Stimulated activated CD4-positive, alpha-beta T cell treated with anti-CD3 and anti-CD28 coated beads, Interleukin-4, amount 100 ng/mL, for 24 hours (primary cell): ENCODE measurements at places on chromosomes 3 and 15.

- no peak for DNase-seq
Measured at GRCh38 chr15:25789616-25789999, 73.5 kb downstream of the ATP10A start.

DNA sequence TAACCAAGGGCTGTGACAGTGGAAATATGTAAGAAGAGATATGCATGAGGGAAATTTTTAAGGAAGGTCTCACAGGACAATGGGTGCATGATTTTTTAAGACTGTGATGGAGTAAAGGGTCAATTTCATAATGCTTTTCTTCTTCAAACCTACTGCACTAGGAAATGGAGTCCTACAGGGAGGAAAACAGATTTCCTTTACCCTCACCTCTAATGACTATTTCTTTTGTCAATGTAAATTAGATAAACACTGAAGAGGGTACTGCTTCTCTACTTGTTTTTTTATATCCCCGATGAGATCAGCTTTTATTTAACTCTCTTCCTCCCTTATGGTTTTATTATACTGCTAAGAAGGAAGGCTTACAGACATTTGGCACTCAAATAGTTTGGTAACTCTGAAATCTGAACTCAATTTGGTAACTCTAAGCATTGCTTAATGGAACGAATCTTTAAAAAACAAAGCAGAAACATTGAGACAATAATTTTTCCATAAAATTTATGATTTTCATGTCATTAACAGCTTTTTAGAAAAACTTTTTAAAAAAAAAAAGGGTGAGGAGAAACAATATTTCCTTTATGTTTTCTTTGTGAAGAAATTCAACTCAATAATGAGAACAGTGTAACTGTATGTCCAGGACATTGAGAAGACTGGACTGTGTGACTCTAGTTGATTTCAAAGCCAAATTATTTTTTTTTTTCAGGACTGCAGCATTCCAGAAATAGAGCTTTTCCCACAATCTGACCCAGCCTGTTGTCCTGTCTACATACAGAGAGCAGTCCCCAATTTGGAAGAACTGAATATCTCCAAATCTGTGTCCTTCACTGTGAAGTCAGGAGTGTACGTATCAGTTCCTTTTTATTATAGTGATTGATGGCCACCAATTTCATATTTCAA lies 64.4 kb downstream of the CRYBG3 start:
- no peak for DNase-seq

- no peak for DNase-seq
Measured at GRCh38 chr3:121481106-121481880, 64.5 kb downstream of the POLQ start.

GRCh38 chr3:111715911-111716523 lies 120.9 kb upstream of the ZBED2 start:
- DNase-seq, result peak; percentile 66

GRCh38 chr3:78645628-78646310 lies 1122.0 kb downstream of the ROBO1 start:
- DNase-seq, result no peak

DNA sequence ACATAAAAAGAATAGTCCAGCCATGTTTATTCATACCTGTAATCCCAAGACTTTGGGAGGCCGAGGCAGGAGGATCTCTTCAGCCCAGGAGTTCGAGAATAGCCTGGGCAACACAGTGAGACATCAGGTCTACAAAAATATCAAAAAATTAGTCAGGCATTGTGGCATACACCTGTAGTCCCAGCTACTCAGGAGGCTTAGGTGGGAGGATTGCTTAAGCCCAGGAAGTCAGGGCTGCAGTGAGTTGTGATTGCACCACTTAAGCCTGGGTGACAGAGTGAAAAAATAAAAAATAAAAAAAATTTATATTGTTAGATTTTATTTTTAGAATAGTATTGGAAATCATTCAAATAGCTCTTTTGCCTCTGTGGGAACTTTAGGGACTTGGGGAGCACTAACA lies 12.8 kb upstream of the TM4SF1 start:
- DNase-seq, result no peak

- no peak for DNase-seq
Measured at GRCh38 chr3:130507746-130508145, 9.2 kb upstream of the COL6A6 start.

GRCh38 chr15:30962079-30962478 lies 29.3 kb downstream of the MTMR10 start:
- no peak for DNase-seq

DNA sequence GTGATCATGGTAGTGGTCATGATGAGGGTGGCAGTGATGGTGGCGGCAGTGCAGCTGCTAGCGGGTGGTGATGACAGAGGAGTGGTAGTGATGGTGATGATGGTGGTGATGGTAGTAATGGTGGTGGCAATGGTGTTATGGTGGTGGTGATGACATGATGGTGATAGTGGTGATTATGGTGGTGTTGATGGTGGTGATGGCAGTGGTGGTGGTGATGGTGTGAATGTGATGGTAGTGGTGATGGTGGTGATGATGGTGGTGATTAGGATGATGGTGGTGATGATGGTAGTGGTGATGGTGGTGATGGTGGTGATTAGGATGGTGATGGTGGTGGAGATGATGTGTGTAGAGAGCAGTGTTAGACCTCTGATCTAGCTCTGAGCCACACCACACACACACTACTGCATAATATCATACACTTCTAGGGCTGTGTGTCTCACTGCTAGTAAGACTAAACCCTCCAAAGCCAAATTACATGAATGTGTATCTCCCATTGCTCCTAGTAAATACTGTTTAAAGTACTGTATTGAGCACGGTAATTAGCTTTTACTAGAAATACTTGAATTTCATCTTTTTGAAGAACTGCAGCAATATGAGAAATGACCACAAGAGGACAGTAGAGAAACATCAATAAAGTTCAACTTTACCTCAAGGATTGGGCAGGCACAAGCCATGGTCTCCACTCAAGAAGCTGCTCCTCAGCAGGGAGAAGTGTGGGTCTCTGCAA lies 28.8 kb downstream of the TMED3 start:
- no peak for DNase-seq

- no peak for DNase-seq
Measured at GRCh38 chr3:83802801-83803200, 1156.0 kb upstream of the CADM2 start.

GRCh38 chr3:107630779-107631178 lies 108.0 kb downstream of the BBX start:
- DNase-seq, result no peak

DNA sequence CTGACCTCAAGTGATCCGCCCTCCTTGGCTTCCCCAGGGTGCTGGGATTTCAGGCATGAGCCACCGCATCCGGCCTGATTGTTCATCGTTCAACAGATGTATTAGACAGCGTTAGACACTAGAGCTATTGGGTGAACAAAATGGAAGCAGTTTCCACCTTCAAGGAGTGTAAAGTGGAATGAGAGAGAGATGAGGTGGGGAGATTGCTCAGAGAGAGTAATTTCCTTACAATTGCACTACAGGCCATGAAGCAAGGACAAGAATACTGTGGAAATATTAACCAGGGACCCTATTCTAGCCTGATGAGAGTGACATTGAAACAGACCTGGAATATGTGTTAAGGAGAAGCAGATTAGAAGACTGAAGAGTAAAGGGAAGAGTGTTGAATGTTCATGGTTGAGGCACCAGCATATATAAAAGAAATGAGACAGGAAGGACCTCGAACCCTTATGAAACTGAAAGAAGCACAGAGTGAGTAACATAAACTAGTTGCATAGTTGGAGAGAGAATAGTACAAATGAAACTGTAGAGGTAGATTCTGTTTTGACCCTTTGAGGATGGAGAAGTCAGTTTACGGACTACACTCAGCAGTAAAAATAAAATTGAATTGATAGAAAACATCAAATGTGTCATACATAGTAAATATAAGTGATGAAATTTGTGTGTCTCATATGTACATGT lies 7.2 kb downstream of the RTF1 start:
- no peak for DNase-seq

DNA sequence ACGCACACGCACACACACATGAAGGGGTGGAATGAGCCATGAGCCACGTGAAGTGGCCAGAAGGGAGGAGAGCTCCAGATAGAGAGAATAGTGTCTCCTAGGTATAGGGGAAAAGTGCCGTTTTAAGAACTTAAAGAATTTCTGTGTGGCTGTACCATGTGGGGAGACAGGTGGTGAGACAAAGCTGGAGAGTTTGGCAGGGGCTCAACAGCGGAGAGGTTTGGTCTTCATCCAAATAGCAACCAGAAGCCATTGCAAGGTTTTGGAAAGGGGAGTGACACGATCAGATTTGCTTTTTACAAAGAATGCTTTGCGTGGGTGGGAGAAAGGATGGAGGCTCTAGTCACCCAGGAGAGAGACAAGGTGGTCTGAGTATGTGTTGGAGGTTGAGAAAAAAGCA lies 146.0 kb downstream of the IL20RB start:
- no peak for DNase-seq

GRCh38 chr3:14431452-14431916 lies 29.1 kb downstream of the SLC6A6 start:
- DNase-seq, result no peak

DNA sequence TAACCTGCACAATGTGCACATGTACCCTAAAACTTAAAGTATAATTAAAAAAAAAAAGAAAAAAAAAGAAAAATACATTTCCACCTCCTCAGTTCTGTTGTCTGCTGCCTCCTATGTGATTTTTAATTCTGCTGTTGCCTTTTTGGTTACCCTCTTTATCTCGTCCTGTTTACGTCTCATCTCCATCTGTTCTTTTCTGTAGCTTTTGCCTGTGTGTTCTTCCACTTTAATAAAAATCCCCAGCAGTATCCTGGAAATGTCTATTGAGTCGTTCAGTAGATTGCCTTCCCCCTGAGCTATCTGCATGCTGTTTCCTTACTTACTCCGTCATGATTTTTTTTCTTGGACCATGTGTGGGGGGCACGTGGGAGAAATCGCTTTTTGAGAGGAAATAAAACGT lies 302.5 kb downstream of the FEZF2 start:
- no peak for DNase-seq

DNA sequence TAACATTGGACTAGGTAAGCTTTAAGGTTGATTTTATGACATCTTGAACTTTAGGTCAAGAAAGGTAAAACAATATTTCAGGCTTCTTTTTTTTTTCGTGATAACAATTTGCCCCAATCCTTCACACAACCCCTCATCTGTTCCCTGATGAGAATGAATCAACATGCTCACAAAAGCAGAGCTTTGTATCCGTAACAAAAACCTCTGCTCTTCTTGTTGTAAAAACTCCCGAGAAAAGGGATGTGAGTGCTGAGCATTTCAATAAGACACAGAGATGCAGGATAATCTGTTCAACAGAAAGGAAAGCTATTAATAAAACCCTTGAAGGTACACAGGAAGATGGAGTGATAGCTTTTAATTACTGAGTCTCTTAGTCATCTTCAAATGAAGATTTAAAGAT lies 94.3 kb downstream of the RAD18 start:
- no peak for DNase-seq

DNA sequence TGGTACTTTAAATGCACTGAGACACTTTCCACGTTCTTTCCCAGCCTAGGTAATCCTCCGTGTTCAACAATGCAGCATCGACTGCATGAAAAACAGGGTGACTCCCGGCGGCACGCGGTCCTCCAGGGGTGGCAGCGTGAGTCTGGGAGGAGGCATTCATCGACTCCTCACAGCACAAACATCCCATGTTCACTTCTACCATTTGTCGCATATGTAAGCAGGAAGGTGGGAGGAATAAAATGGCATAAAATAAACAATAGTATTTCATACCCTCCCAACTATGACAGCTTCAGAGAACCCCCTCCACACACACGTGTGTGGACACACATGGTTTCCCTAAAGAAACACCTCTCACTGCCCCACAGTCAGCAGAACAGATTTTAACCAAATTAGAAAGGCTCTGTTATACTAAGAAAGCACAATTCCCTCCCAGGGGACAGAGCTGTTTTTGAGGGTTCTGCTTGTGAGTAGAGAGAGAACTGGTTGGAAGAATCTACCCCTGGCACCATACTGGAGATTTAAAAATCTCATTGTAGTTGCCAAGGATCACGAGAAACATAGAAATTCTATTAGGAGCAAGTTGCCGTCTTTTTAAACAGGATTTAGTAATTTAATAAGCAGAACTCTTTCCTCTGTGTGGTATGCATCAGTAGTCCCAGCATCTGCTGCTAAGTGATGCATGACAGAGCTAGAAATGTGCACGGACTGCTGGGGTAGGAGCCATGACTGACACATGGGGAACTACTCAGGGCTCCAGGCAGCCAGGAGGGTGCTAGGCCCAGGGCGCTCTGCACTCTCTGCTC lies 6.0 kb downstream of the FAM43A start:
- no peak for DNase-seq

GRCh38 chr3:174441588-174442301 lies 417.4 kb upstream of the NAALADL2 start:
- DNase-seq, result no peak

DNA sequence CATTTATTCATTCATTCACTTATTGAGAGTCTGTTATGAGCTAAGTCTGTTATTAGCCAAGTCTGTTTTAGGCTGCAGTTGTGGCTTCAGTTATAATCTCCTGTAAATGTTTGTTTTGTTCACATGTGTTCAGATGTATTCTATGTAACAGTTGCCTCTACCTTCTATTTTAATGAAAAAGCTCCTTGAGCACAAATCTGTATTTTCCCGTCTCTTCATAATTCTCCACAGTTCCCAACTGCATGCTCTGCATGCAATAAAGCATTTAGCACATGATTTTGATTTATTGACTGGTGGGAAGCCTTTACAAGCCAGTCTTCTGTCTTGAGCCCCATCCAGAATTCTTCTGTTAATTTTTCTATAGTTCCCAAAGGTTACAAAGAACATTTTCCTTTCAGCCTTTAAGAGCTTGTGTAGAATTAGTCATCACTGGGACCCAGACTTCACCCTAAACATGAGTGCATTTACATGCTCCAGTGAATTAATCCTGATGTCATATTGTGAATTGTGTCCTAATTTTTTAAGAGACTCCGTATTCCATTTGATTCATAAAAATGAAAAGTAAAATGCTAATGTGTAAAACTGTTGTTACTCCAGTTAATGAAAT lies 122.3 kb upstream of the NR2E3 start:
- DNase-seq, result no peak
